ENCODE measurements at places on chromosomes 4 and X.

DNA sequence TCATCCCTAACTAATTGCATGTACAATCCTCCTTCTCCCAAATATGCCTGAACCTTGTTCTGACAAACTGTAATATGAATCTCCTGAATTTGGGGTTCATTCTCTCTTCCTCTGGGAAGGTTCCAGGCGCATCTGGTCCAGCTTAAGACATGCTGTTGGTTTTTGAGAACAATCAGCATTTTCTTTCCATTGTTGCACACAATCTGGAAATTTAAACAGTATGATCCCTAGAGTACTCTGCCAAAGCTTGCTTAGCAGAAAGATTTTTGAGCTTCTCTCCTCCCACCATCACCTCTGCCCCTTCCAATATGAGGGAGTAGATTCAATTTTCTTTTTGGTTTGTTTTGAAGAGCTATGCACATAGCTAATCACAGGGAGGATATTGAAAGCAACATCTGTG is 50.1 kb downstream of the SRPX start:
- DNase-seq: no peak

- DNase-seq: no peak
These were observed 70.3 kb upstream of the SPIN4 start for GRCh38 chrX:63421411-63421810.

GRCh38 chr4:25310066-25310802 is 2.3 kb upstream of the ZCCHC4 start:
- no peak for DNase-seq

GRCh38 chr4:40918330-40918729 is 168.6 kb downstream of the NSUN7 start:
- DNase-seq: no peak

GRCh38 chr4:148203056-148203898 is 238.9 kb downstream of the NR3C2 start:
- no peak for DNase-seq

DNA sequence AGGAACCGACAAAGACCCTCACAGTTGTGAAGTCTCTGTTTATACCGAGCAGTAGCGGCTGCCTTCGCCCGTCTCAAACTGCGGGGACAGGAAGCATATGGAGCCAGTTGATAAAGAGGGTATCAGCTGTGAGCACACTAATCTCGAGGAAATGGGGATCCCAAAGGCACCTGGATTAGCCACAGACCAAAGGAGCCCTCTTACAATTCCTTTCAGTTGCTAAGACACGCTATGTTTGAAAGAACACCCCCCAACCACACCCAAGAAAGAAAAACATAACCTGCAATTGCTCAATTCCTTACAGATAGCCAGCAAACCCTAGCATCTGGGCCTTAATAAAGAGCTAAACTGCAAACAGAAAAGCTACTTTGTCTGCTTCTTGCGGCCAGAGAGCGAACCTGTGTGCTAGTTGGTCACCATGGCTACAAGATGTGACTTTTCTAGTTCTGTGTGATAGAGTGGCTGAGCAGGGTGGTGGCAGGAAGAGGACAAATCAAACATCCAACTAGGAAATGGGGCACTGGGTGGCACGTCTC is 23.3 kb upstream of the CHRNA9 start:
- DNase-seq: no peak

- DNase-seq: no peak
These were observed 666.4 kb upstream of the NR3C2 start for GRCh38 chr4:149108626-149109025.

GRCh38 chrX:30779453-30780030 is 109.5 kb downstream of the TAB3 start:
- DNase-seq: no peak

GRCh38 chrX:149631234-149632165 is at the start of gene TMEM185A:
TMEM185A (minus strand) TSS chrX:149631792; CDS start chrX:149631580, 212 bp downstream.
- peak; percentile 21 for DNase-seq

- DNase-seq: no peak
These were observed 50.8 kb upstream of the KLHL13 start for GRCh38 chrX:118167361-118167760.

DNA sequence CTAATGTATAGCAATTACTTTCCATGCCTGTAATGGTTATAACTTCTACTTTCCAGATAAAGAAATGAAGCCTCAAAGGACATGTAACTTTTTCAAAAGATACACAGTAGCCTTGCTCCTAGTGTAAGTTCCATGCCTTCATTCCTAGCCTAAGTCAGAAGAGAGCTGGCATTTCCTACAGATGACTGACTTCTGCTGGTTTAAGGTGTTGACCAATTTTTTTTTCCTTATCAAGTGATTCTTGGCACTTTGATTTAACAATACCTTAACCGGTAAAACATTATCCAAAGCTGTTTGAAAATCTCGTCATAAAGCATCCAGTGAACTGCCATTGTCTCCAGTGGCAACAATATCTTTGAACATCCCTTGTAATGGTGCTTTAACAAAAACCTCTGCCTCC is 145.1 kb upstream of the VCX3A start:
- no peak for DNase-seq

GRCh38 chr4:101762534-101762933 is 28.0 kb upstream of the BANK1 start:
- no peak for DNase-seq

DNA sequence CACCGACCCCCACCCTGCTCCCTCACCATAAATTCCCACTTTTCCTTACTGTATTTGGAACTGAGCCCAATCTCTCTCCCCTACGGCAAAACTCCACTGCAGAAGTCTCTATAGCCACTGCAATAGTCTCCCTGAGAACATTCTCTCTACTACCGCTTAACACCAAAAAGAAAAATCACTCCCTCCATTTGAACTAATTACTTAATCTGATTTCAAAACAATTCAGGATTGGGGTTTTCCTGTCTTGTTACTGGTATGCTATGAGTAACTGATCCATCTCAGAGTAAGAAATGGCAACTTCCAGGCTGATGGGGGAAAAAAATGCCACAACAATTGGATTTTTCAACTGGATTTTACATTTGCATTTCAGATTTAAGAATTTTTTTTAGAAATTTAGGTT is 5.8 kb downstream of the PAPSS1 start:
- DNase-seq: no peak

- DNase-seq: no peak
These were observed 46.1 kb upstream of the CITED1 start for GRCh38 chrX:72351606-72352334.

DNA sequence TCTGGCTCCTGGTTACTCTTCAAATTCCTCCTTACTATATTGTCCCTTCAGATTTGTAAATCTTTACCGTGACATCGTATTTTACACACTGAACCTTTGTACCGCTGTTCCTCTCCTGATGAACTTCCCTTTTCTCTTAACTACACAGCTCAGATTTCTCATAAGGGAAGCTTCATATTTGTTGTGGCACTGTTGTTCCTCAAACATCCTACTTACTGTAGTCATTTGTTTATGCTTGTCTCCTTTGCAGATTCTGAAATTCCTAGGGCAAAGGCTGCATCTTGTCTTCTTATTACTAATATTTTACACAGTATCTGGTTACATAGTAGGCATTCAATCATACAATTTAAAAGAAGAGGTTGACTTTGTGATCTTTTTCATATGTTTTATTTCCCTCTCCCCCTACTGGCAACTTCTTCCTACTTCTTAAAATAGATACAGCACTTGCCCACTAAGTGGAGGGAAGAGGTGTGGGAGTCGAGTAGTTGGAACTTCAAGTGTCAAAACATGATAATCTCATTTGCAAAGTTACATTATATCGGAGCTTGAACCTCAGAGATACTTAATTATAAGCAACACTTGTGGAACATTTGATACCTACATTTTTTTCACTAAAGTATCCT is 50.0 kb downstream of the TET2 start:
- DNase-seq: no peak

DNA sequence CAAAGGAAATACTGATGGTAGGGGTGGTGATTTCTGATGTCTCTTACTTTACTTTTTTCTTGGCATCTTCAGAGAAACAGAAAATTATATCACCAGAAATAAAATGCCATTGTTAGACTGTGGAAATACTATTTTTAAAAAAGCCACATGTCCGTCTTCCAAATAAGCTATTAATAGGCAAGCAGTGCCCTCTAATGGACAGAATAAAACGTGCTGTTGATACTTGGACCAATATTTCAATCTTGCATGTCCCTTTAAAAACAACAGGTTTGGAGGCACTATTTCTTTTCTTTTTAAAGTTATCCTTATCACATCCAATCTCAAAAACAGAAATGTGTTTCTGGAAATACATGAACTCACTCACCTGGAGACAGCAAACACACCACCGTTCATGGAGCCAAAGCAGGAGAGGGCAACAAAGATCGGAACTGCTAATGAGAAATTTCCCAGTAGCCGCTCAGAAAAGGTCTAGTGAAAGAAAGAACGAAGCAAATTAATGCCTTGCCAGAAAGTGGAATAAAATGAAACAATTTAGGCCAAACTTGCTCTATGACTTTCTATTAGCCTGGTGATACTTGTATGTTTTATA is 59.2 kb downstream of the SLC7A11 start:
- peak; percentile 52 for DNase-seq

- DNase-seq: no peak
These were observed 10.5 kb upstream of the EIF4E start for GRCh38 chr4:98939438-98939837.

GRCh38 chr4:184358521-184359232 is 115.7 kb downstream of the IRF2 start:
- no peak for DNase-seq

GRCh38 chrX:15761564-15762191 is 23.6 kb downstream of the CA5B start:
- DNase-seq: peak; percentile 24

DNA sequence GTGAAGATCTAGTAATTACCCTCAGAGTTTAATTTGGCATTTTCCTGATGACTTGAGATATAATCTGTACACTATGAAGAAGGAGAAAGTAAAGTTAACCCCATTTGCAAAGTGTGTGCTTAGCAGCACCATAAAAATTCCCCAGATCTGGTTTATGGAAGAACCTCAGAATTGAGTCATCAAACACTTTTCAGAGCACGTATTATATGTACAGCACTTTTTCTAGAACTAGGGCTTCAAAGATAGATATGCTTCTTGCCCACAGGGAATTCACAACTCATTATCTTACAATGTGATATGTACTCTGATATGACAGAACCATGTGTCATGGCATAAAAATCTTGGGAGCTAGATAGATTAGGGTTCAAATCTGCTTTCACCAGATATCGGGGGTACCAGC is 150.9 kb downstream of the SLC10A7 start:
- DNase-seq: no peak

DNA sequence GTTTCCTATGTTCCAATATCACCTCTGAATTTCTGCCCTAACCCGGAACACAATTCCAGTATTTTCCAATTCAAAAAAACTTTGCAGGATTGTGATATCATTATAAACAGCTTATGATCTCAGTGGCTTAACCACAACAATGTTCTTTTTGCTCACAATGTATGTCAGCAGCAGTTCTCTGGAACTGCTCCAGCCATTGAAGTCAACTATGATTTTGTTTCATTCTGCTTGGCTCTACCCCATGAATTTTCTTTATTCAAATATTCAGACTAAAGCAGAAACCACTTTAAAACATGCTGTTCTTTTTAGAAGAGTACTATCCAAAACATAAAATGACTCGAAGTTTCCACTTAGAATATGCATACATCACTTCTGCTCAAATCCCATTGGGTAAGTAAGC is 1611.1 kb downstream of the ARAP2 start:
- DNase-seq: no peak

DNA sequence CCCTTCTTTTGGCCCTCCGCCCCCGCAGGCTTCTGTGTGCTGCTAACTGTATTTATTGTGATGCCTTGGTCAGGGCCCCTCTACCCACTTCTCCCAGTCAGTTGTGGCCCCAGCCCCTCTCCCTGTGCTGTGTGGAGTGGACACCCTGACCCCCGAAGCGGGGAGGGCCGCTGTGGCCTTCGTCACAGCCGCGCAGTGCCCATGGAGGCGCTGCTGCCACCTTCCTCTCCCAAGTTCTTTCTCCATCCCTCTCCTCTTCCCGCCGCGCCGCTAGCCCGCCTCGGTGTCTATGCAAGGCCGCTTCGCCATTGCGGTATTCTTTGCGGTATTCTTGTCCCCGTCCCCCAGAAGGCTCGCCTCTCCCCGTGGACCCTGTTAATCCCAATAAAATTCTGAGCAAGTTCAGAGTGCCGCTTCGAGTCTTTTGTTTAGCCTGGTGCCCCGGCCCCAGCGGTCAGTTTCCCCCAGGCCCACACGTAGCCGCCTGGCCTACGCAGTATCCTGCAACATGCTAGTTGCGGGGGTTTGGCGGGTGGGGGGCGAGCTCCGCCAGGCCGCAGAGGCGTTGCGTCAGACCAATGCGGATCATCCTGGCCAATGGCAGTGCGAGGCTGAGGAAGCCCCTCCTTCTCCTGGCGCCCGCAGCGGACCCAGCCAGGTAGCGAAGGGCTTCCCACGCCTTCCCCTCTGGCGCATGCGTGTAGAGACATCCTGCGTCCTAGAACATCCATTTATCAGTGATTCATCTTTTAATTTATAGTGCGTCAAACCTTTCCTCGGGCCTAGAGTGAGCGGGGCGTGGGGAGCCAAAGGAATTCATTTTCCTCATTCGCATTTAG is 5.6 kb upstream of the KANTR start:
- no peak for DNase-seq

DNA sequence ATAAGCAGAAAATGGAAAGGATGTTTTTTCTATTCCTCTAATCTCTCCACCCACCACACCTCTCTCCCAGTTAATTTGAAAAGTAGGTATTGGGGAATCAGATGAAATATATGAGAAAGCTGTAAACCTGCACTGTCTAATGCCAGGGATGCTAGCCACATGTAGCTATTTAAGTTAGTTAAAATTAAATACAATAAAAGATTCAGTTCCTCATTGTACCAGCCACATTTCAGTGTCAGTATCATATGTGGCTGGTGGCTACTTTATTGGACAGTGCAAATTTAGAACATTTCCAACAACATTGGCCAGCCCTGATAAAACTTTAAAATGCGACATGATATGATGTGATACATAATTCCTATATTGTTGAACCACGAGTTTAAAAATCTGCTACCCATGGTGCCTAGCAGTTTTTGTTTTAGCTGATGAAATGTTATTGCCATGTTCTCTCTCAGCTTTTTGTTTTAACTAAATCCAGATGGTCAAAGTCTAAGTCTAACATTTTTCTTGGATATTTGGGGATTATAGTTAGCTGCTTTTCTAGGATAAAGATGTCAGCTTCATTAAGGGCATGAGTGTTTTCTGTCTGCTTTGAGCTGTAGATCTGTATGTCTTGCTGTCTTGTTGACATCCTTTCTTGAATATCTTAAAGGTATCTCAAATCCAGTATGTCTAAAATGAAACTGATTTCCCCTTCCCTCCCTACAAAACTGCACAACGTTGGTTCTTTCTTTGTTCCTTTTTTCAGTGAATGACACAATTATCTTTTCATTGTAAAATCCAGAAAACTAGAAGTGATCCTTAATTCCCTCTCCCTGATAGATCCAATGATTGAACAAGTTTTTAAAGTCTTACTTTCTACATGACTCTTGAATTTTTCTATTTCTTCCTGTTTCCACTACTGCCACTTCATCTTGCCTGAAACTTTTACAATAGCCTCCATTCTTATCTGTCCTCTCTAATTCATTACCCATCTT is 6.2 kb downstream of the ARFIP1 start:
- no peak for DNase-seq

DNA sequence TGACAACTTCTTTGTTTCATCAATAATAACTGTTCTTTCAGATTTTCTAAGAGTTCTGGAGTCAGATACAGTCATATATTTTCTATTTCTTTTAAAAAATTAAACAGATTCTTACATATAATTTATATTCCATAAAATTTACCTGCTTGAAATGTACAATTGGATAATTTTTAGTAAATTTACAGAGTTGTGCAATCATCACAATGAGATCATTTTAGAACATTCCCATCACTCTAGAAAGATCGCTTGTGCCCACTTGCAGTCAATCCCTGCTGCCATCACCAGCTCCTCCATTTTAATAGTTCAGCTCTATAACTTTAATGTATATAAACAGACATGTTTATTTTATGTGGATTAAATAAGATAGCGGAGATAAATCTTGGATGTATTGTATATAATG is 29.6 kb upstream of the PRSS48 start:
- DNase-seq: no peak

Data from foreskin melanocyte (primary cell).